ENCODE measurements at places on chromosomes 1 and 21. TPM values are rescaled to one million over a fixed set of nuclear protein-coding genes. Genes with fewer than 3 reads are reported as not detected.

DNA sequence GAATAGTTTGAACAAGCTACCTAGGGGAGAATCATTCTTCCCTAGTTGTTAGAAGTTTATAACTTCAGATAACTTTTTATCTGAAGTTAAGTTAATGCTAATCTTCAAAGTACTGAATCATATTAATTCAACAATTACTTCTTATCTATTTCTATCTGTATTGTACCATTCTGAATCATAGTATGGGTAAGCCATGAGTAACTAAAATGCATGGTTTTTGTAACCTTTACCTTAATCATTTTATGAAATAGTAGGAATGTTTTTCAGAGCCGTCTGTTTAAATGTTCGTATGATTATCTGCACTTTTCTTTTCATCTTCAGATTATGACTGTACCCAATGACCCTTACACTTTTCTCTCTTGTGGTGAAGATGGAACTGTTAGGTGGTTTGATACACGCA lies 50.3 kb upstream of the MPC2 start:
- no peak for DNase-seq

The CASQ1 gene
- total RNA-seq: not detected

DNA sequence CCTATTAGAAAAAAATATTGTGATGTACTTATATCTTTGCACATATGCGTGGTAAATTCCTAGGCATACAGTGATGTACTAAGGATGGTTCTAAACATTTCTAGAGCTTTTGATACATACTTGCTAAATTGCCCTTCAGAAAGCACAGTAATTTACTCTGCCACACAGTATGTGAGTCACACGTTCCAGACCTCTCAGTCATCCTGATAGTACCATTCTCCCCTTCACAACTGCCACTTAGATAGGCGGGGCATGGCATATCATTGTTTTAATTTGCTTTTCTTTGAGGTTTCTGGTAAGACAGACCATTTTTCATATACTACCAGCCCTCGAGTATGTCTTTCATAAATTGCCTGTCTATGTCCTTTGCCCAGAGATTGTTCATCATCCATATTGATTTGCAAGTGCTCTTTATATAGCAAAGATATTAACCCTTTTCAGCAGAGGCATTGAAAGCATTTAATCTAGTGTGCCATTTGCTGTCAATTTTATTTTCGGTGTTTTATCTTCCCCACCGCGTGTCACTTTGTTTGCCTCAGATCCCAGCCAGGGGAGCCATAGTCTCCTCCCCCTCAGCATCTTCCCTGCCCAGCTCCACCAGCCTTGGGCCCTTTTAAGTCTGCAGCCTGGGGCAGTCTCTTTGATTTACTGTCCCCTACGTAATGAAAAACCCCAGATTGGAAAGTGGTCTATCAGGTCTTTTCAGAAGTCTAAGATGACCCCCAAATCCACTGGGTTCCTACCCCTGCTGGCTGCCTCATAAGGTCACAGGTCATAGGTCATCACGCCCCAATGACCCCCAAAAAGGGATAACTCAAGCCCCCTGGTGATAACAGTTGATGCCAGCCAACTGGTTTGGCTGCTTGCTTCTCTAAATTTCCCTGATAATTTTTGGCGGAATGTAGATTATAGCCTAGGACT lies 11.8 kb upstream of the PAX7 start:
- no peak for DNase-seq

The KANK4 gene
- under 0.01 TPM for total RNA-seq

The ATP5PF gene
- 73.5 TPM for total RNA-seq

The SV2A gene
- total RNA-seq: 5.9 TPM

- no peak for DNase-seq
Measured at GRCh38 chr1:26838474-26839338, 12.2 kb downstream of the ZDHHC18 start.

Data from epithelial cell of proximal tubule (primary cell).